T-helper 2 cell treated with Interferon-gamma antibody and Interleukin-4, amounts not matched to agents 5 μg/mL and 100 μg/mL, for 36 hours (primary cell): ENCODE measurements at places on chromosomes 3 and 15.

DNA sequence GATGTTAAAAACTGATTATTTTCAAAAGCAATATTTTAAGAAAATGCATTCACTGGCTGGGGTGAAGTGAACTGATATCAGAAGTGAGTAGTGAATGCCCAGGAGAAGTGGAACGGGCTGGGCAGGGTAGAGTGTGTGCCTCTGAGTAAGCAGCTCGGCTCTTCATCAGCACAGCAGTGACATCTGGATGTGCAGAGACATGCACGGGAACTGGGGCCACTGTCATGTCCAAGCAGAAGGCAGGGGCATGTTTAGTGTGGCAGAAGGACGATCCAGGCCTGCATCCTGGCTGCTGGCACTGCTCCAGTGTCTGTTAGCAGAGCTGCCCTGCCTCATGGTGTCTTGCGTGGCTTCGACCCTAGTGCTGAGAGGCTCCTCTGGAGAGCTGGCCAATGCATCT lies 305.6 kb upstream of the LRRFIP2 start:
- no peak for DNase-seq

GRCh38 chr3:54761637-54762036 lies 166.2 kb downstream of the LRTM1 start:
- no peak for DNase-seq

DNA sequence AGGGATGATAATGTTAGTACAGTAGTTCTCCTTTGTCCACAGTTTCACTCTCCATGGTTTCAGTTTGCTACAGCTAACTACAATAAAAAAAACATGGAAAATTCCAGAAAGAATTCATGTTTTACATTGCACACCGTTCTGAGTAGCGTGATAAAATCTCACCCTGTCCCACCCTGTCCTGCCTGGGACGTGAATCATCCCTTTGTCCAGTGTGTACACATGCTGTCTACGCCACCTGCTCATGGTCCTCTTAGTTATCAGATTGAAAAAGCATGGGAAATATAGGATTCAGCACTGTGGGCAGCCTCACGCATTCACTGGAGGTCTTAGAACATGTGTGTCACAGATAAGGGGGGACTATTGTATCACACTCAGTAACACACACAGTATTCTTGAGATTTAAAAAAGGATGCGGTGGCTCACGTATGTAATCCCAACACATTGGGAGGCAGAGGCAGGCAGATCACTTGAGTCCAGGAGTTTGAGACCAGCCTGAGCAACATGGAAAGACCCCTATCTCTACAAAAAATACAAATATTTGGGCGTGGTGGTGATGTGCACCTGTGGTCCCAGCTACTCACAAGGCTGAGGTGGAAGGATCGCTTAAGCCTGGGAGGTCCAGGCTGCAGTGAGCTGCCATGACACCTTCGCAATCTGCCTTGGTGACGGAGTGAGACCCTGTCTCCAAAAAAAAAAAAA lies 8.7 kb upstream of the FLNB start:
- DNase-seq, result no peak

DNA sequence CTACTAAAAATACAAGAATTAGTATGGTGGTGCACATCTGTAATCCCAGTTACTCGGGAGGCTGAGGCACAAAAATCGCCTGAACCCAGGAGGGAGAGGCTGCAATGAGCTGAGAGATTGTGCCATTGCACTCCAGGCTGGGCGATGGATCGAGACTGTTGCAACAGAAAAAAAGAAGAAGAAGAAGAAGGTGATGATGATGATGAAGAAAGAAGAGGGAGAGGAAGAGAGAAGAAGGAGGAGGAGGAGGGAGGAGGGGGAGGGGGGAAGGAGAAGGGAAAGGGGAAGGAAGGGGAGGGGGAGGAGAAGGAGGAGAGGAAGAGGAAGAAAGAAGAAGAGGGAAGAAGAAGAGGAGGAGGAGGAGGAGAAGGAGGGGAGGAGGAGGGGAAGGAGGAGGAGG lies 33.2 kb upstream of the ZNF710 start:
- no peak for DNase-seq

DNA sequence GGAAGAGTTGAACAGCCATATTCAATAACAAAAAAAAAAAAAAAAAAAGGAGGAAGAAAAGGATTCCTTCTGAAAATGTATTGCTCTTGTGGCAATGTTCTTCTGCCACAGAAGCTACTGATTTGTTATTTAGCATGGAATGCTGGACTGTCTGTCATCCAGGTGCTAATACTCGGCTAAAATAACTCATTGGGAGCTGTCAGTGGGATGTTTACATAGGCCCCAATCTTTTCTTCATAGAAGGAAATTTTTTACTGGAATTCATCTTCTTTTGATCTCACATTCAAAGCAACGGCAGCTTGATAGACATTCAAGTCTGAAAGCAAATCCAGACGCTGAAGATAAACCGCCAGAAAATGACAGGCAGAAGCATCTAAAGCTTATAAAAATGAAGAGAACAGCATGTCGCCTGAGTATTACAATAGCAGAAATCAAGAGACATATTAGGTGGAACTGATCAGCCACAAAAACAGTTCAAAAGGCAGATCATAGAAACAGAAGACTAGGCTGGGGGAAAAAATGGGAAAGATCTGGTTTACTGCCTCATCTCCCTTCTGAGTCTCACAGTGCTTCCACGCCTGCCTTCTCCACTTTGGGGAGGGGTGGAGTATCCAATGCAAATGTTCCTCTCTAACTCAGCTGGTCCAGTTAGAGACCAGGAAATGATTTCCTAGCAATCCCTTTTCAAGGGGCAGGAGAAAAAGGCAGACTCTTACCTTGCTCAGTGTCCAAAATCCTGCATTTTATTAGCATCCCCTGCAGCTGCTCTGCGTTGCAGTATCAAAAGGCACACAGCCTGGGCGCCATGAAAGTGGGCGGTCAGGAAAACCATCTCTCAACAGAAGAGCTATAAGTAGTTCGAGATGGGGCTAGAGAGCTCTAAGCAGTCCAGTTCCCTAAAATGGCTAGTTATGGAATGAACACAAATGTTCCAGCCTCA lies 451.9 kb downstream of the FOXP1 start:
- DNase-seq, result no peak
